ENCODE measurements at places on chromosomes 11 and 22.

- no peak for DNase-seq
Measured at GRCh38 chr11:27842290-27842689, 142.0 kb upstream of the BDNF start.

DNA sequence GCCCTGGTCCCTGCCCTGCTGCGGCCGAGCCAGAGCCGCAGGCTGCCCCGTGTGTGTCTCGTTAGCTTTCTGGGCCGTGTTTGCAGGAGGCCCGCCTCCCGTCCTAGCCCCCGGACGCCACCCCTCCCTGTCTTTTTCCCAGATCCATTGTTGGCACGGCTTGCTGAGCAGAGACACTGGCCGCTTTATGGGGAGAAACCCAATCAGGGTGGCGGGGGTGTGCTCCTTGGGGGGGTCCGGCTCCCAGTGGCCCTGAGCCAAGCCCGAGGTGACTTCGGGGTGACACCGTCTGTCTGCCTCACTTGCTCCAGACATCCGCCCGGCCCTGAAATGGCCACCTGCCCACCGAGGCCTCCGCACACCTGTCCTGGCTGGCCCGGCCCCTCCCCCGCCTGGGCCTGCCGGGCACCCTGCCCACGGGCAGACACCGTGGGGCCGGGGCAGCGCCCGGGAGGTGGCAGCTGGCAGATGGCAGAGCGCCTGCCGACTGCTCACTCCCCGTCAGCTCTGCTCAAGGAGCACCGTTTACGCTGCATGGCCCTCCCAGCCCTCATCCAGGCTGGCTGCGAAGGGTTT is 43.1 kb upstream of the PPARA start:
- no peak for DNase-seq

- no peak for DNase-seq
Measured at GRCh38 chr11:8707541-8708191, 25.1 kb downstream of the RPL27A start.

- no peak for DNase-seq
Measured at GRCh38 chr22:50074056-50074455, 11.2 kb downstream of the MLC1 start.

- DNase-seq = no peak
Measured at GRCh38 chr11:88169471-88169870, 5.8 kb downstream of the RAB38 start.

DNA sequence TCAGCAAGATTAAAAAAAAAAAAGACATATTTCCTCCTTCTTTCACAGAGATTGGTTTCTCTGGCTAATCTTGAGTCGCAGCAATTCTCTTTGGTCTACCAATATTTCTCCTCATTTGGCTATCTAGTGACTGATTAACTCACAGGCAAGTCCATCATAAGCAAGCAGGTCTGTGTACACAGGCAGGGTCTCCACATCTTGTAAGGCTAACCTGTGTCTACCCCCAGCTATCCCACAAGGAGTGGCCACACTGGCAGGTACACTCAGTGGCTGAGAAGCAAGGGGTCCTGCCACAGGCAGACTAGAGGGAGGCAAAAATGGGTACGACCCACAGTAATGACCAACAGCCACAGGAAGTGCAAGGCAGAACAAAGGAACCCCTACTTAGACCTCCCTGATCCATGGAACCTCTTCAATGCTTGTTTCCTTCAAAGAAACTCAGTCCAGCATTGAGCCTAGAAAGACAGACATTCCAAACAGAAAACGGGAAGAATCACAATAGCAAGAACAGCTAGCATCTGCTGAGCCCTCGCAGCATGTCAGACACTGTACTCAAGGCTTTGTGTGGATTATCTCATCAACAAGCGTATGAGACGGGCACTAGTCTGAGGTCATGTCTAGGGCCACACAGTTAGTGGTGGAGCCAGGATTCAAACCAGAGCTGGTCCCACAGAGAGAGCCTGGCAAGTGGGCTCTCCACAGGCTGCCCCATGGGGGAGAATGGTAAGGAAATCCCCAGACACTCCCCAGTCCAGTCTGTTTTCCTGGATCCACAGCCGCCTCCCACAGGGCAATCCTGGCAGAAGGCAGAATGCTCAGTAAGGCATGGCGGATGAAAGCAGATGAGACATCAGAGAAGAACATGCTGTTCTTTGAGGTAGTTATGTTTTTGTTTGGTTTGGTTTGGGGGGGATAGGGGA is 34.3 kb downstream of the PLEKHA7 start:
- no peak for DNase-seq

GRCh38 chr11:117414724-117415123 is 87.1 kb downstream of the CEP164 start:
- DNase-seq = no peak

GRCh38 chr22:27401321-27401720 is 400.2 kb downstream of the MN1 start:
- DNase-seq = no peak

GRCh38 chr11:69899957-69900821 is 81.0 kb upstream of the FGF3 start:
- DNase-seq = no peak

- DNase-seq = no peak
Measured at GRCh38 chr11:57348052-57348451, 9.9 kb downstream of the P2RX3 start.

GRCh38 chr11:126154691-126155090 is 56.8 kb downstream of the RPUSD4 start:
- DNase-seq = no peak

DNA sequence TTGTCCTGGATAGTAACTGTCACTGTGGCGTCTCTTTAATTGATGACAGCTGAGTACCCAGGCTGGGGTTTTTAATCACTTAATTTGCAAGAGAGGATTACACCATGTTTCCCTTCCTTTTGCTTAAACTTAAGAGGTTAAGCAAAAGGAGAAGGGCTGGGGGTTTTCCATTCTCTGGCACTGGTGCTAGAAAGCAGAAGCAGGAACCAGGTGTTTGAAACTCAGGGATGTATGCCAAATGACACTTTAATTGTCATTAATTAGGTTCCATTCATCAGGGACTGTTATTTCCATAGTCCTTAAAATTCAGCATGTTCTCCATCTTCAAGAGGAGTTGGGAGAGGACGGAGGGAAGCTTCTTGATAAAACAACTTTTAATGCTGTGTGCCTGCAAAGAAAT is 746.2 kb downstream of the NELL1 start:
- no peak for DNase-seq

DNA sequence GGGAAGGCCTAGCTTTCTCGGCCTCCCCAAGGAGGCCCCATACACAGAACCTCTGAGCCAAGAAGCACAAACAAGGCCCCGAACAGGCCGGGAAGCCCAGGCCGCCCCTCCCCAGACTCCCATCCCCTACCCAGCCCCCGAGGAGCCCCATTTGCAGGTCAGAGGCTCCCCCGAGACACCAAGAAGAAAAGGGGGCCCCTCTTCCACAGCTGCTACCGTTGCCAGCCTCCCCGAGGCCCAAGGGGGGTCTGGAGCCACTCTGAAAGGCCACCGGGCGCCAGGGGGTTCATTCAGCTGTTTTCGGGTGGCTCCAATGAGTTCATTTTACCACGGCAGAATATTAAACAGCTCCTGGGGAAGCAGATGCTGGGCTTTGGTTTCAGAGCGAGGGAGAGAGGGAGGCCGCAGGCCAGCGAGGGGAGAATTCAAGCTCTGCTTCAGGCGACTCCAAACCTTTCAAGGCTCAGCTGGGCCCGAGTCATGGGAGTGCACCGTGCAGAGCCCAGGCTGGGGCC is 28.5 kb downstream of the MN1 start:
- no peak for DNase-seq

DNA sequence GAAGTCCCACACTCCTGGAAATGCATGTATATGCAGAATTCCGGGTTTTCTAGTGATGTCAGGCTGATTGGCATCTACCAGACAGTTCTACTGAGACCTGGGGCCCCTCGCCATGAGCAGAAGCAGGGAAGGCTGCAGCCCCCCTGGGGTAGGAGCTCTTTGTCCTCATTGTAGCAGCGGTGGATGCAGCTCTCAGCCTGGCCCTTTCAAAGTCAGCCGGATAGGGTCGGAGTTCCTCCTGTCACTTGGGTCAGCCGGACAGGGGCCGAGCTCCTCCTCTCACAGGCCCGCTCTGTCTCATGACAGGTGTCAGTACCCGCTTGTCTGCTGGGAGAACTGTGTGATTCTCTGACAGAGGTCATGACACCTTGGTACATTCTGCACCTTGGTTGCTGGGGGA is 30.0 kb downstream of the MRGPRD start:
- no peak for DNase-seq

- no peak for DNase-seq
Measured at GRCh38 chr11:76910620-76911414, 50.1 kb downstream of the ACER3 start.

- no peak for DNase-seq
Measured at GRCh38 chr22:46632646-46633249, 12.6 kb downstream of the GRAMD4 start.

- no peak for DNase-seq
Measured at GRCh38 chr11:16806791-16807190, 68.3 kb downstream of the C11orf58 start.

GRCh38 chr11:132284048-132284447 is 913.6 kb downstream of the NTM start:
- no peak for DNase-seq

DNA sequence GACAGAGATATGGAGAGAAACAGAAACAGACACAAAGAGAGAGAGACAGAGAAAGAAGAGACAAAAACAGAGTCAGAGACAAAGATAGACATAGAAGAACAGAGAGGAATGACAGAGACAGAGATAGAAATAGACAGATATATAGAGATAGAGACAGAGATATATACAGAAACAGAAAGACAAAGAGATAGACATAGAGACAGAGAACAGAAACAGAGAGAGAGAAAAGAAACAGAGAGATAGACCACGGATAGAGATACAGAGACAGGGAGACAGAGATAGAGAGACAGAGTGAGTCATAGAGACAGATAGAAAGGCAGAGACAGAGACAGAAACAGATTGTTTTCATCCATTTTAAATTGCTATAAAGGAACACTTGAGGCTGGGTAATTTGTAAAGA is 12.3 kb upstream of the MPEG1 start:
- no peak for DNase-seq

DNA sequence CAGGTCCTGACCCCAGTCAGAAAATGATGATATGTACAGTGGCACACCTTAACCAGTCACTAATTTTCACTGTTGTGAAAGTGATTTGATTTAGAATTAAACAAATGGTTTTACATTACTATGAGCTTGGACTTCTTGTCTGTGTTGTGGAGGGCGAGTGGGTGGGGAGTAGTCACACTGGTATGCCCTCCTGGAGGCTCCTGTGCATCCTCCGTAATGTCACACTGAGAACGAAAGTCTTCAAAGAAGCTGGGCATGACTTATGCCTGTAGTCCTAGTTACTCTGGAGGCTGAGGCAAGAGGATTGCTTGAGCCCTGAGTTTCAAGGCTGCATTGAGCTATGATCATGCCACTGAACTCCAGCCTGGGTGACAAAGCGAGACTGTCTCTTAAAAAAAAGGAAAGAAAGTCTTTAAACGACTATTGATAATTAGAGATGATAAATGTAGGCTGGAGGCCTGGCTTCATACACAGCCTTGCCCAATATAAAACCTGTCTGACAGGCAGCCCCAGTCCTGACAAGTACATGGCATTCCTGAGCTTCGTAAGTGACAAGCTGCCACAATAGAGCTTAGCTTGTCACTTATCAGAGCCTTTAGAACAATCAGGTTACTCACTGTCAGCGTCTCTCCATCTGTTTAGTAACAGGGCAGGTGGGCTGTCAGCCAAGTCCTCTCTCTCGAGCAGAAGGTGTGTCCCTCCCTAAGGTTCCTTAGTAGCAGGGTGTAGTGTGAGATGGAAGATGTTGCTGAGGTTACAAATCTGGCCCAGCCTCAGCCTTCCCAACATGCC is 5.0 kb upstream of the LIMK2 start:
- DNase-seq = no peak

- no peak for DNase-seq
Measured at GRCh38 chr11:92601048-92601447, 368.4 kb upstream of the MTNR1B start.

- no peak for DNase-seq
Measured at GRCh38 chr22:28548406-28548805, 131.2 kb downstream of the TTC28 start.

GRCh38 chr11:406796-407650 is 7.8 kb downstream of the SIGIRR start:
- peak; percentile 83 for DNase-seq

DNA sequence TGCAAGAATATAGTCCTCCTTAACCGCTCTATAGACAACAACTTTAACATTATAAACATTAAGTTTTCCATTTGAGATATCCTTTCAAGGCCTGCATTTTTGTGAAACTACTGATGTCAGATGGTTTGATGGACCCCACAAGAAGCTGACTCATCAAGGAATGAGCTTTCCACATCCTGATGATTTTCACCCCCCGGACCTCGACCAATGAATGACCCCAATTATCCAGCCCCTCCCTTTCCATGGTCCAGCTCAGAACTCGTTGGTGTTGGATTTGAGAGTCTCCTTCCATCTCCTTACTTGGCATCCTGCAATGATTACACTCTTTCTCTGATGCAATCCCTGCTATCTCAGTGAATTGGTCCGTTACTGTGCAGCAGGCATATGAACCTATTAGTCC is 31.8 kb upstream of the GUCY1A2 start:
- DNase-seq = no peak

DNA sequence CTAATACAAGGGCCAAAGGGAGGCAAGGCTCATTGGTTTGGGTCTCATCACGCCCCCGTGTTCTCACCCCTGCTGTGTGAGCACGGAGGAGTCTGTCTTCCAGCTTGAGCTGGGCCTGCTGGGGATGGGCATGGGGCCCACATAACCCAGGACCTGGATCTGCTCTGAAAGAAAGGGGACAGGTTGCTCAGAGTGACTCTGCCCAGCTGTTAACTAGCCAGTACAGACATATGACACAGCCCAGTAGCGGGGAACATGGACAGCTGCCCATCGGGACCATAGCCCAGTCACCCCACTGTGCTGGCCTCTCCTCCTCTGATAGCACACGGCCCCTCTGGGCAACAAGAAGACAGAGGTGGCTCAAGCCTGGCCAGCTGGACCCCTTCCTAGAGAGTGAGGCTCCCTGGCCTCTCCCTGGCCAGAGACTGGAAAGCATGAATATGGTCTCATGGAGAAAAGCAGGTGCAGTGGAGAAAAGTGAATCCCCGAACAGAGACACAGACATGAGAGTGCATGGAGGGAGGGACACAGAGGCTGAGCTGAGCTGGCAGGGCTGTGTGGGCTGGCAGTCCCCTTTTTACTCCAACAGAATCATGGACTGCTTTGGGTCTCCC is 973.9 kb downstream of the BRD1 start:
- DNase-seq = no peak

DNA sequence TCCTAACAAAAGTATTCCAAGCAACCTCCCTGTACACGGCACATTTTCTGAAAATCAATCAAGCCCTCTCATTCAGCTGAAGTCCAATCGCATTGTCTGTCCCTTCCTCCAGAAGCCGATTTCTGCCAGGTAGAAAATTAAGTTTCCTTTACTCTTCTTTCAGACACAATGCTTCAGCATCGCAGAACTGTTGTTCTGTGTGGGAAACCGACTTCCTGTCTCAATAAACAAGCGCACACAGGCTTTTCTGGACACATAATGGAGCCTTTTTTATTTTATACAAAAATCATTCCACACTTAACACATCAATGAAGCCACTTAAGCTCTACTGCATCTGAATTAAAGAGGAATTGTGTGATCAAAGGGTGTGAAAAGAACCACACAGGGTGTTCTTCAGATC is 75.6 kb downstream of the BLID start:
- DNase-seq = no peak

GRCh38 chr11:46001448-46001914 is 79.0 kb downstream of the LARGE2 start:
- DNase-seq = no peak

GRCh38 chr11:17528181-17528691 is 16.0 kb downstream of the USH1C start:
- DNase-seq = peak; percentile 76

All from KBM-7 (cell line).